Dermis microvascular lymphatic vessel endothelial cell (primary cell): ENCODE measurements at places on chromosomes 2 and 18.

DNA sequence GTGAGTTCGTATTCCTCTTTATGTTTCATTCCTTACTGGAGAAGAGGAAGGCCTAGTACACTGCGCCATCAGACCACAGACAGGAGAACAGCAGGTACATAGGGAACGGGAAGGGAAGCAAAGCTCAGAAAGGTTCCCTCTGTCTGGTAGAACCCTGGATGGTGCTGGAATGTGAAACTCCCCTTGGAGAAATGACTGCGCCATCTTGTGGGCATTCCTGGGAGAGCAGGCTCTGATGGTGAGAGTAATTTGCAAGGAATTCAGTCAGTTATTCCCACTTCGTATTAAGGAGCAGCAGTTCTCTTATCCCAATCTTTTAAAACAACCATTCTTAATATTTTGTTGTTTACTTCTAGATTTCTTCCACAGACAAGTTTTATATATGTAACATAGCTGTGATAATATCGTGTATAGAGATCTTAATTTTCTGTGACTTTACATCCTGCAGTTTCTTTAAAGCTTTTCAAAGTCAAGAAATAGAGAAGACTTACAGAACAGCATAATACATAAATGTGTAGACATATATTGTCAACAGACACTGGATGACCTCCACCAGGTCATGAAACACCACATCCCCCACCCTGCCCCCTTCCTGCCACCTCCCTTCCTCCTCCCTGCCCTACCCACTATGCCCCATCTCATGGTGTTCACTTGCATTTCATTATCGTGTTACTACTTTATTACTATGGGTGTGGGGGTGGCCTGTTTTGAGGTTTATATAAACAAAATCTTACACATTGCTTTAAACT, 83.9 kb downstream of the ARHGEF4 start:
- DNase-seq: peak; percentile 61

DNA sequence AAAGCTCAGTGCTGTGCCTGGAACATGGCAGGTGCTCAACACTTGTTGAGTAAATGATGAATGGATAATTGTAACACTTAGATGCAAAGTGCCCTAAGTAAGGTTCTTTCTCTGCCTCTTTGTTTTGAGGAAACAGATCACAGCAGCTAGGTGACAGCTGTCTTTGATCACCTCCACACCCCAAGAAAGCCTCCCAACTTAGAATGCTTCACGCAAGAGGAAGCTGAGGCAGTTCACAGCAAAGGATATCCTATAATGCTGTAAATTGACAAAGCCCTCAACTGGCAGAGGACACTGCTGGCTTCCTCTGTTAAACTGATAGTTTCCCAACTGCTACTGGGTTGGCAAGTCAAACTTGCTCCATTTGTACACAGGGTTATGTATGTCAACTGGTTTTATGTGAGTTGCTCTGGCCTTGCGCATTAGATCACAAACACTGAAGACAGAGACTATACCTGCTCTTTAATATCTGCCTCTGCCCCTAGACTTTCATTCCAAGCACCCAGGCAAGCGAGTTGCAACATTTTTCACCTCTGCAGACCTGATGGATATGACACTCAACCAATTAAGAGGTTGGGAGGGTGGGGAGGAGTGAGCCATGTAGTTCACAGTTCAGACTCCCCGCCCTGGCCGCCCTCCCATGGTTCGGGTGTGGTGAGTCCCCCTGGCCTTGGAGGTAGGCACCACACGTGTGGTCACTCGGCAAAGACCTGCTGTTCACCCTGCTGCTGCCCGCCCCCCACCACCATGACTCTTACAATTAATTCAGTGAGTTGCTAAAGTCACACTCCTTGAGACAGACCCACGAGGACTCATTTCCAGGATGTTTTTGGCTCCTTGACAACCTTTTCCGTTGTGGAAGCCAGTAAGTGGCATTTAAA, 4.8 kb upstream of the MALL start:
- no peak for DNase-seq

- DNase-seq: no peak
These were observed 3.8 kb downstream of the ASXL3 start for GRCh38 chr18:33581856-33582255.

GRCh38 chr18:10559553-10560451, 34.0 kb downstream of the NAPG start:
- DNase-seq: no peak

- no peak for DNase-seq
These were observed 672.2 kb upstream of the ACVR2A start for GRCh38 chr2:147172493-147173188.

GRCh38 chr2:8926356-8926755, 77.1 kb downstream of the MBOAT2 start:
- DNase-seq: no peak
